Activated CD8-positive, alpha-beta memory T cell treated with anti-CD3 and anti-CD28 coated beads for 1 hour (primary cell): ENCODE measurements at places on chromosomes 16 and 17.

- no peak for DNase-seq
Measured at GRCh38 chr16:15597822-15598647, 44.9 kb downstream of the MARF1 start.

- DNase-seq = no peak
Measured at GRCh38 chr16:87487361-87487924, 5.4 kb downstream of the ZCCHC14 start.

- DNase-seq = no peak
Measured at GRCh38 chr17:7538891-7539545, 9.8 kb upstream of the TNFSF12 start.

DNA sequence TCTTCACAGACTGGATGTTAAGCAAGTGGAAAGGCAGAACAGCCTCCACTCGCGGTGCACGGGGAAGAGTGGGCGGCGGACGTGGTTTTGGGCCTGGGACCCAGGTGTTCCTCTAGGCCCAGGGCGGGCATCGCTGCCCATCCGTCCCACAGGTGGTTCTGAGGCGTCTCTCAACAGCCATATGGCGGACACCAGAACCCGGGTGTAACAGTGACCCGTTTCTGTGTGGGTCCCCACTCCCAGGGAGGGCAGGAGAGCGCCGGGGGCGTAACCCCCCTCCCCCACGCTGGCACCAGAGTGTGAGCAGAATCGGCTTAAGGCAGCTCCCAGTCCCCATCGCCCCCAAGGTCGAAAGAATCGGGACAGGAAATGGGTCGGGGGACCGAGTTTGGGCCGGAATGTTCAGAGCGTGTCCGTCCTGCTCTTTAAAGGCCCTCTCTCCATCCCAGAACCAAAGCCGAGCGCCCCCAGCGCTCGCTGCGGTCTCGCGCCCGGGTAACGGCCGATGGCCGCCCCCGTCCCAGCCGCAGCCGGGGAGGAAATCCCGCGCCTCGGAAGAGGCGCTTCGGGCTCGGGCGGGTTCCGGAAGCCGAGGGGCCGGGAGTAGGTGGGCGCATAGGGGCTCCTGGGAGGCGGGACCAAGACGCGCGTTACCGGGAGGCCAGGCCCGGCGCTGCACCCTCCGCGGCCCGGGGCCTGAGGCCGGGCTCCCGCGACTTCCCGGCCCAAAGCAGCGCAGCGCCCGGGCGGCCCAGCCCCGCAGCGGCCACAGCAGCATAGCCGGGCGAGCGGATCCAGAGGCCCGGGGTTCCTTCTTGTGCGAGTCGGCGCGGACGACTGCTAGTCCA lies at the start of gene TK2:
TSS of gene TK2 (minus strand) at position 839 of the 848 bp plus-strand sequence. CDS start at position 778, 61 bp downstream.
- DNase-seq = peak; percentile 38

DNA sequence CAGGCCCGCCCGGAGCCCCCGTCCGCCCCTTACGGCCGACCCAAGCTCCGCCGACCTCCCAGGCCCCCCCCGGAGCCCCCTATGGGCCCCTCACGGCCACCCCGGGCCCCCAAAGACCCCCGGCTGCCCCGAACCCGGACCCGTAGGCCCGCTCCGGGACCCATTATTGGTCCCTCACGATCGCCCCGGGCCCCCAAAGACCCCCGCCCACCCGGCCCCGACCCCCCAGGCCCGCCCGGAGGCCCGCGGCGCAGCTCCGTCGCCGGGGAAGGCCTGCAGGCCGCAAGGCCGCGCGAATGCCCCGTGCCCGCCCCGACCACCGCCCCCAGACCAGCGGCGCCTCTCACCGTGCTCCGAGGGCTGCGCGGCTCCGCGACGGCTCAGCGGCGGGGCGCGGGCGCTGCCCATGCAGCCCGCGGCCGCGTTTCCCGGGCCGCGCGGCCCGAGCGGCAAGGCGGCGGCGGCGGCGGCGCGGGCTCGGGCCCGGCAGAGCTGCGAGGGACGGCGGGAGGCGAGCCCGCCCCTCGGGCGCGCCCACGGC lies 393 bp downstream of the ANKRD11 start:
- no peak for DNase-seq

DNA sequence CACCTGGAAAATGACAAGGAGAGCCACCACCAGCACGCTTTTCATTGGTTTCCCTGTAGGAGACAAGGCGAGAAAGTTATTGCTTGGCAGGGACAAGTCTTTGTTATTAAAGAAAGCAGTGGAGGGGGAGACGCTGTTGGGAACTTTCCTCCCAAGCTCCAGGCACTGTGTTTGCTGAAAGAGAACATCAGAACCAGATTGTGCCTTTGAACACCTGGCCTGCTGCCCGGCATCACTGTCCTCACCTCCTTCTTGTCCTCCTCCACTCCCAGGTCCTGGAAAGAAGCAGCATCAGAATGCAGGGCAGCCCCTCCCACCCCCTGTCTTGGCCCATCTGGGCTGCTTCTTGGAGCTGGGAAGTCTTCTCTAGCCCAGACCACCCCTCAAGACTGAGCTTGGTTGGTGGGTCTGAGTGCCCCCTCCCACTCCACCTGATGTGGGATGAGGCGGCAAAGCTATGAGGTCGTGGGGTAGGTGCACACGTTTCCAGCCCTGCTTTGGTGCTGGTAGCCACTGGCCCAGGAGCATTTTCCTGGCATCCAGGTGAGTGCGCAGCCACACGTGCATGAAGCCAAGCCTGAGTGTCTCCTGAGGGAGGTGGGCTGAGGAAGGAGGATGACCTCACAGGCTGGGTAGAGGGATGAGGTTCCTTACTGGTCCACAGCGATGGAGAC lies 6.2 kb downstream of the CCR7 start:
- no peak for DNase-seq

DNA sequence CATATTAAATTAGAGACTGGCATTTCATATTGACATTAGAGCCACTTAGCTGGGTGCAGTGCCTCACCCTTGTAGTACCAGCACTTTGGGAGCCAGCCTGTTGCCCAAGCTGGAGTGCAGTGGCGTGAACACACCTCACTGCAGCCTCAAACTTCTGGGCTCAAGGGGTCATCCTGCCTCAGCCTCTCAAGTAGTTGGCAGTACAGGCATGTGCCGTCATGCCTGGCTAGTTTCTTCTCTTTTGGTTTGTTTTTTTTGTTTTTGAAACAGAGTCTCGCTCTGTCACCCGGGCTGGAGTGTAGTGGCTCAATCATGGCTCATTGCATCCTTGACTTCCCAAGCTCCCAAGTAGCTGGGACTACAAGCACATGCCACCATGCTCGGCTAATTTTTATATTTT lies 8.7 kb downstream of the PPM1E start:
- no peak for DNase-seq

DNA sequence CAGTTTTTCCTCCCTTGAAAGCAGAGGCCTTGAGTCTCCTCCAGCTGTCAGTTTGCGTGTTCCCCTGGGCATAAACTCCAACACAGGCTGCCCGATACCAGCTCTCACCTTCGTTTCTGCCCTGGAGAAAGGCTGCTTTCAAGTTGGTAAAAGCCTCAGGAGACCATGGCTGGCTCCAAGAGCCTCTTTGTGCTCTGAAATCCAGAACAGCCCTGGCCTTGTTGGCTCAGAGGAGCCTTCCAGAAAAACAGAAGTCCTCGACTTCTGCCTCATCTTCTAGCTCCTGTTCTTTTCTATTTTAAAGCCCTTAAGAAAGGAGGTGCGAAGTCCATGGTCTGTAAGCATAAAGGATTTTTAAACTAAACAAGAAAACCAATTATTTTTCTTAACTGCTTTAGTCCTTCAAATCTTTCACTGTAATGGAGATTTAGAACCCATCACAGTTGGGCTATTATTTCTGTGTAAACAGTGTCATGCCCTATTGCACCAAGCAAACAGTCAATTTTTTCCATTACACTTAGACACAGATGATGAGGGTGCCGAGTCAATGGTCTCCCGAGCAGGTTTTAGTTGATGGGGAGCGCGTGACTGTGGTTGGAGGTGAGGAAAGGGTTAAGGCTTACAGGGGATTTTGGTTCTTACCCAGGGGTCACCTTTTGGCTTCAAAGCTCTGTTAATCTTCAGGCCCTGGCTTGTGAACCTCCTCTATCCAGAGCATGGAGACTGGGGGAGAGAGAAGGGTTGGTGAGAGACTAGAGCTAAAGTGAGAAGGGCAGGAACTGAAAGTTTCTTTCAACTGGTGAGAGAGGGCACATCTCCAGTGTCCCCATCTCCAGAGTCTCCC lies 212.8 kb downstream of the MSI2 start:
- DNase-seq = no peak

DNA sequence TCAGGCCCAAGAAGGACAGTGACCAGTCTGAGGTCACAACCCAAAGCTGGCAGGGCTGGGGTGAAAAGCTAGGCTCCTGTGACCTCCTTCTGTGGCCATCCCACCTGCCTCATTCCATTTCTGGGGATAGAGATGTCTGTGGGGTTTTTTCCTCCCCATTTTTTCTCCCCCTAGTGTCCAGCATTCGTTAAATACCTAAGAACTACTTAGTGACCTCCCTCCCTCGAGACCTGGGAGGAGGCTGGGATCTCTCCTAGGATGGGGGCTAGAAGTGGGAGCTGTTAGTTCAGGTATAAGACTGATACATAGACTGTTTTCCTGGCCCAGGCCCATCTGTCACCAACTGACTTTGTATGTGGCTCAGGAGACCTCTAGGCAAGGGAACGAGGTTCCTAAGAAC lies 20.5 kb upstream of the STAC2 start:
- DNase-seq = no peak

DNA sequence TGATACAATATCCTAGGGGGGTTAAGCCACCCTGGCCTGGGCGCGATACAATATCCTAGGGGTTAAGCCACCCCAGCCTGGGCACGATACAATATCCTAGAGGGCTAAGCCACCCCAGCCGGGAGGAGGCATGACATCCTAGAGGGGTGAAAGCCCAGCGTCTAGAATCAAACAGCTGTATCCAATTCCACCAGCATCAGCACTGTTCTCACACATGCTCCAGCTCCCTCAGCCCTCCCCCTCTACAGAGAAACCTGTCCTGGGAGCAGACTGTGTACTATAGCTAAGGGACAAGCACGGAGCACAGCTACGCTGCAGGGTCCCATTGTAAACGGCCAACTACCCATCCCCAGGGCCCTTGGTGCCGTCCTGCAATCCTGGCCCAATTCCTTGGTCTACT lies 6.2 kb downstream of the GINS2 start:
- DNase-seq = no peak

DNA sequence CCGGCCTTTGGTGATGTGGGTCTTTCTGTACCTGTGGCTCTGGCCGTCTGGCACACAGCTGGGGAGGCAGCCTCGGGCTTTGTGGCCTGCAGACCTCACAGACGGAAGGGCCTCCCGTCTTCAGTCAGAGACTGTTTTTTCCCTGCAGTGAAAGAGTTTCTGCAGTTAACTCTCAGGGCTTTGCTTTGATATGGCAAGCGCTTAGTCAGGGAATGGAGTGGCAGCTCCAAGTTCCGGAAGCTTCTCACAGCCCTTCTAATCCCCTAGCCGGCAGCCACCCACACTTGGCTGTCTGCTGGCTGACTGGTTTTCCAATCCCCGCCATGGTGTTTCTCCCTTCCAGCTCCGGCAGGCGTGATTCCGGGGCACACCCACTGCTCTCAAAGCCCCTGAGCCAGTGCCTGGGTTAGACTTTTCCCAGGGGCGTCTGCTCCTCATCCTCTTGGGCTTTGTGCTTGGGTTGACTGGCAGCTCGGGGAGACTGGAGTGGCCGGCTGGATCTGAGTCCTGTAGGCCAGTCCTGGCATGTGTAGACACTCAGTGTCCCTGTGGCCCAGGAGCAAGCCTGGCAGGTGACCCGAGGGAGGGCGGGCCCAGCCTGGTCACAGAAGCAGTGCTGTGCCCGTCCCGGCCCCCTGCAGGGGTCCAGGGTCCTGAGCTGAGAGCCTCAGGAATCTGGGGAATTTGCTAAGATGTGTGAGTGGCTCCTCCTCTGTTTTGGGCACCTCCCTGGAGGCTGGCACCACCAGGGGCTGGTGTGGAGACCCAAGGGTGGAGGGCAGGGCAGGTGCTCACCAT lies 29.9 kb downstream of the BAIAP2 start:
- DNase-seq = no peak

DNA sequence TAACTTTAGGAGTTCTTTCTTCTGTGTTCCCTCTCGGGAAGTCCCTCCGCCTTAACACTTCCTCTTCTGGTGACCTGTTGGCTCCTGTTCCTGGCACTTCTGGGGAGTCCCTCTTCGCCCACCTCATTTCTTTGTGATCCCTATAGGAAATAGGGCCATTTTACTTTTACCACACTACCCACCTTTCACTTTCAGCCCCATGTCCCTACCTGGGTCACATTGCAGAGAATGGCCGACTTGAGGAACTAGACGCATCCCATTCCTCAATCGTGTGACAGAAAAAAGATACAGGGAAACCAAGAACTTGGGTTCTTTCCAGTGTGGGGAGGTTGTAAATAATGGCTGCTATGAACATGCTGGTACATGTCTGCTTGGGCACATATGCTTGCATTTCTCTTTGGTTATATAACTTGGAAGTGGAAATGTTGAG lies 6.6 kb downstream of the IL21R start:
- DNase-seq = no peak

- no peak for DNase-seq
Measured at GRCh38 chr17:2906901-2907300, 110.7 kb downstream of the RAP1GAP2 start.

DNA sequence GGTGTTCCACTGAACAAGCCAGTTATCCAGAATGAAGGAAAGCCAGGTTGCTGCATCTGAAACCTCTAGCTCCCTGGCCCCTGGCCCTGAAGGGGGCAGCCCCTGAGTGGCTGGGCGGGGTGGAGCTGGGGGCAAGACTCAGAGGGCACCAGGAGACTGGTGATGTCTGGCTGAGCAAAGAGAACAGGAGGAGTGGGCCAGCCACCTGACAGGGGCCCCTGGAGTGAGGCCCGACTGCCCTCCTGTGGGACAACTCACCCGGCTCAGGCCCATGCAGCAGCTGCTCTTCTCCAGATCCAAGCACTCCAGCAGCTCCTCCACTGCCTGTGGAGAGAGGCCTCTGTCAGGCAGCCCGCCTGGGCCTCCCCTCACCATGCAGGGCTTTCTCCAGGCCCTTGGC lies 60.4 kb downstream of the PIPOX start:
- DNase-seq = no peak

DNA sequence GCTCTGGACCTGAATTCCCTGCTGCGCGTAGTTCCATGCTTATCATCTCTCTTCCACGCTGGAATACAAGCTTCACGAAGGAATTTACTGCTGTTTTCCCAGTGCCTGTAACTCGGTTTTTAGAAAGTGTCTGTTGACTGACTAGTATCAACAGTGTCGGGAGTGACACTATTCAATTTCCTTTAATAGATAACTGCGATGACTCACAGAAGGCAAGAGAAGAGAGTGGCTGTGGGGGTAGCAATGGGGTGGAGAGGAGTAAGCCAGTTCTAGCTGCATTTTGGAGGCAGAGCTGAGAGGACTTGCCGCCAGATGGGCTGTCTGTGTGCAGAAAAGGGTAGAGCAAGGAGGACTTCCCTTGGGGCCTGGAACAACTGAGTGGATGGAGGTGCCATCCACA lies 25.2 kb downstream of the B4GALNT2 start:
- DNase-seq = no peak

DNA sequence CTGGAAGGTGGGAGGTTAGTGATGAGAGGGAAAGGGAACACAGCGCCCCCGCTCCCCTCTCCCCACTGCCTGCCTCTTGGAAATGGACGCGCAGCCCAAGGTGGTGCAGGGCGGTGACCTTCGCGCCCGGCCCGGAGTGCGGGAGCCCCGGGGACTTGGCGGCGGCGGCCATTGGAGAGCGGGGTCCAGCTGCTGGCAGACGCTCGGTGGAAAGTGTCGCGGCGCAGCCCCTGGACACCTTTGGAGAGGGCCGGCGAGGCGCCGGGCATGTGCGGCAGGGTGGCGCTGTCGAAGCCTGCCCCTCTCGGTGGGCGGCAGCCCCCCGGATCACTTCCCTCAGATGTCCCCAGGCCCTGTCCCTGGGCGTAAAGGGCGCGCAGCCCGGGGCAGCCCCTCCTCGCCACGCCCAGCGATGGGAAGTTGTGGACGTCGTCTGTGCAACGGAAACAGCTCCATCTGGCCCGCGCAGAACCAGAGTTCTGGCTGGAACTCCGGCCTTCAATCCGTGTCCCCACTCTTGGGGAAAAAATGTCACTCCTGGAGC lies 16.7 kb downstream of the SALL1 start:
- no peak for DNase-seq
